ENCODE measurements at places on chromosomes 5 and 9. TPM values are rescaled to one million over a fixed set of nuclear protein-coding genes. Genes with fewer than 3 reads are reported as not detected.

- no peak for DNase-seq
These were observed 8.7 kb downstream of the EBF1 start for GRCh38 chr5:159091065-159091464.

GRCh38 chr5:171676286-171676944 lies 109.2 kb upstream of the SMIM23 start:
- DNase-seq, result peak; percentile 16

DNA sequence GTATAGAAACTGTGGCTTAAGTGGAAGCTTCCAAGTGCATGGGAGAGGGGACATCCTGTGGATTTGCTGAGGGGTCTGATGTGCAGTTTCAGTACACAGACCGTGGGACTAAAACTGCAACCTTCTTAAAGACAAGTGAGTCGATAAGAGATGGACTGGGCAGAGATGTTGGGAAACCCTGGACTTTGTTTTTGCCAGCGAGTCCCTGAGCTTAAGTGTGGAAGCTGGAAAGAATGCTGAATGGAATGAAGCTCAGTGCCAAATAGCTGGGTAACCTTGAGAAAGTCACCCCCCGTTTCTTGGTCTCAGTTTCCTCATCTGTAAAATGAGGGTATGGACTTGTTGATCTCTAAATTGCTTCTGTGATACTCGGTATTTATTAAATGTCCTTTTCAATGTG lies 37.3 kb upstream of the KLF9 start:
- DNase-seq, result no peak

DNA sequence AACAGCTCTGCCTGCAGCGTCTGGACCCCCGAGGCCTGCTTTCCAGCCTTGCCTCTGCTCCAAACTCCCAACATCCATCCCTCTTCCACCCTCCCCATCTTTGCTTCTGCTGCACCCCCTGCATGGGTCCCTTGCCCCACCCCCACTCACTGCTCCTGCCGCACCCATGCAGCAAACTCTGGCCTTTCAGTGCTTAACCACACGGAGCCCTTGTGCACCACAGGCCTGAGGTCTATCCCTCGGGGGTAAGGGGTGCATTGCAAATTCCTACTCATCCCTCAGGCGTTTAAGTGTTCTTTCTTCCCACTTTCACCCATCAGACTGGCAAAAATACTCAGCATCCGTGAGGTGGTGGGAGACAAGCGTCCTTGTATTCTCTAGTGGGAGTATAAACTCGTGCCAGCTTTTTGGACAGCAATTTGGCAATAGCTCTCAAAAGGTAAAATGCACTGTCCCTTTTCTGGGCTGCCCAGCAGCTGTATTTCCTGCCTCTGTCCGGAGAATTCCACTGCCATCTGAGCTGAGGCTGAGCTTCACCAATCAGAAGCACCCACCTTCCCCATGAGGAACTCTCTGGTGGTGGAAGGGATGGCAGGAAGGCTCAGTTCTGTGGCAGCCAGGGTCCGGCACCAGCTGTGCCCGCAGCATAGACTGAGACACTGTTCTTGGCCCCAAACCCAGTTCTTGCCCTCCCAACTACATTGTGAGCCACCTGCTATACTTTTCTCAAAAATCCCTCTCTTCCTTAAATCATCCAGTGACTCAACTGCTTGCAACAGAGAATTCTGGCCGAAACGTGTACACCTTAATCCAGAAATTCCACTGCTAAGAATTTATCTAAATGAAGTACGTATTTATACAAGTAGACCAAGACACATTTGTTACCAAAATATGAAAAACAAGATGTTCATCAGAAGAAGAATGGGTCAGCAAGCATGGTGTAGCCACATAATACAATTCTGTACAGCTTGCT lies 15.0 kb downstream of the PSMB7 start:
- DNase-seq, result no peak

Gene CDH9
- total RNA-seq, result not detected

GRCh38 chr5:79774171-79774854 lies 84.7 kb downstream of the CMYA5 start:
- no peak for DNase-seq

Gene EEIG1
- total RNA-seq, result 50.9 TPM

DNA sequence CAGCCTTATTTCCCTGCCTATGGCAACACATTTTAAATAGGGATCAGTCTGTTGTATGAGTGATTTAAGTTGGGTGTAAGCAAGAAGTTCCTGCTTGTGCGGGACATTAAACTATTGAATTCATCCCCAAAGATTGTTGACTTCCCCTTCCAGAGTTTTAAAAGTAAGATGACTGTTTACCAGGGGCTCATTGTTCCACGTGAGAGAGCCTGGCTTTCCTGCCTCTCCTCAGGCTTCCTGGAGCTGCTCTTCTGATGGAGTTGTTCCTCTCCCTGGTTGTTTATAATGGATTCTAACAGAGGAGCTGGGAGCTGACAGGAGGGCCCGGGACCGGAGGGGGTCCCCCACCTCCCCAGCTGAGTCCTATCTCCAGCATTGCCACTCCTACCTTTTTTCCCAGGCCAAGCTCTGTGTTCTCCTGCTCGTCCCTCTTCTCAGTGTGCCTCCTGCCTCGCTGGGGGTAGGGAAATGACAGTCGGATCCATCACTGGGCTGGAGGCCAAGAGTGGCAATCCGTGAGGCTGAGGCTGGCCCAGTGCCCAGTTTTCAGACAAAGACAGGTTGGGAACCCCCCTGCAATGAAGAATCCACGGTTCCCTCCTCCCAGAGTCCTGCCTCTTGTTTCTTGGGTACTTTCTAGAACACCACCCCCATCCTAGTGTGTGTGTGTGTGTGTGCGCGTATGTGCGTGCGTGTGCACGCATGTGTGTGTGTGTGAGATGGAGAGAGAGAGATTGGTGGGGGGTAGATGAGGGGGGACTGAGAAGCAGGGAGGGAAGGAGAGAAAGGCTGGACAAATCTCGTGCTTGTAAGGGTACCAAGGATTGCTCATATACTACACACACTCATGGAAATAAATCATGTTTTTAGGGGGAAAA lies 123.7 kb upstream of the NFIB start:
- no peak for DNase-seq

Gene NR5A1
- not detected for total RNA-seq

DNA sequence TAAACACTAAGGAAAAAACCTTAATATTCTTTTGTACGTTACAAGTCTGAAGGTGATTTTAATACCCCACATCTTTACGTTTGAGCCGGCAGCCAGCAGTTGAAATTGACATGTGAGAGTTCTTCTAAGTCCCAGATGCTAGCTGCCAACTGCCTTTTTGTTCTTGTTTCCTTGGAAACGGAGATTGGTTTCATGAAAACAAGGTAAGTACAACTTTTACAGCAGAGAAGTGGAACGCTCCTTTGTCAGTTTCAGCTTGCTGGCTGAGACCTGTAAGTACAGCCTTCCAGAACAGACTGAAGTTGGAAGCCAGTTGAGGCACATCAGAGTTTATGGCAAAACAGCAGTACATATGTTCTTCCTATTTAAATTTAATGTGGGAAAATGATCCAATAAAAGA lies 1018.4 kb upstream of the ARRDC3 start:
- DNase-seq, result no peak

- no peak for DNase-seq
These were observed 91.9 kb downstream of the JAKMIP2 start for GRCh38 chr5:147690595-147690994.

Gene GRIN3A
- not detected for total RNA-seq

GRCh38 chr5:39013938-39014337 lies 60.3 kb downstream of the RICTOR start:
- no peak for DNase-seq

Gene DMAC1
- 17.0 TPM for total RNA-seq

DNA sequence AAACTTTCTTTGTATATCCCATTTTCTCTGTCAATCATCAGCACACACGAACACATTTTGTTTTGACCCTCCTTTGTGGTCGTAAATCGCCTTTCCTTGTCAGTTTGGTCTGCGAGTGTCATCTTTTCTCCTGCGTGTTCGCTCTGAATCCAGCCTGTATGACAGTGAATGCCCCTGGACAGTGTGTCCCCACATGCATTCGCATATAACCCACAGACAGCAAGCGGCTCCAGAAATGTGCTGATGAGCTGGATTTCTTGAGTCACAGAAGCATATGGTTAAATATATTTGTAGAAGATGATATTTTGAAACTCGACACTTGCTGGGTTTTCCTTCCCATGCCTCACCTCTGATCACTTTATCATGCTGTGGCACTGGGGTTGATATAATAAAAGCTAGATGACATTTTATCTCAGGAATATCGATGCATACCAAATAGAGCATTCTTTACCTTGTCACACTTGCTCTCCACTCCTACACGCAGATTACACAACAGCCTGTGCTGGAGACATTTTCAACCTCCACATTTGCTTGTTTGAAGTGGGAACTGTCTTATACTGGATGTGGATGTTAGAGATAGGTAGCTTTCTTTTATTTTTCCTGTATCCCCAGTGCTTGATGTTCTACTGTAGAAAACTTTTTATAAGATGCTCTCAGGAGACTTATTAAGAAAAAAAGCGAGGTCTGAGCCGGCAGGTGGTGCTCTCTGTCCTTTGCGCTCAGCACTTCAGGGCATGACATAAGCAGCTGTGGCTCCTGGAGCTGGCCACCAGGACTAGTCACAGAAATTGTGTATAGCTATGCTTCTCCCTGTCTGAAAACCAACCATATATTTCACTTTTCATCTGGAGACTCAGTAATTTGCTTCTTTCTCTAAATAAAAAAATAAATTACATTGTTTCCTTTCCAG lies 215.1 kb downstream of the SH3GL2 start:
- no peak for DNase-seq

DNA sequence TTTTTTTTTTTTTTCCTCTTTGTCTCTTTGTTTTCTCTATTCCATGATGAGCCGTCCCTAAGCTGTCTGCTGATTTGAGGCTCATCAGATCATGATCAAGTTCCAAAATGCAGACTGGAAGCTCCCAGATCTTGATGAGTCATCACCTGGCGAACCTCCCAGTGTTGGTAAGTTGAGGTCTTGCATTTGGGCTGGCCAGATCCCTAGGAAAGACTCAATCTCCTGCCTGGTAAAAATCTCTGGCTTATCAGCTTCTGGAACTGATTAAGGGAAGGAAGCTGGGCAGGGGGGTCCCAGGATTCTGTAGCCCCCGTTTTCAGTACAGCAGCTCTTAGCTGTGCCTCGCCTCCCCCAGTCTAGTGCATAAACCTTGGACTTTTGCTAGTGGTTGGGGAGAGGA lies 69.0 kb downstream of the TSPAN17 start:
- peak; percentile 9 for DNase-seq

- no peak for DNase-seq
These were observed 275.0 kb downstream of the DRD1 start for GRCh38 chr5:175168882-175169507.

GRCh38 chr9:108022246-108022935 lies 532.8 kb upstream of the KLF4 start:
- no peak for DNase-seq

DNA sequence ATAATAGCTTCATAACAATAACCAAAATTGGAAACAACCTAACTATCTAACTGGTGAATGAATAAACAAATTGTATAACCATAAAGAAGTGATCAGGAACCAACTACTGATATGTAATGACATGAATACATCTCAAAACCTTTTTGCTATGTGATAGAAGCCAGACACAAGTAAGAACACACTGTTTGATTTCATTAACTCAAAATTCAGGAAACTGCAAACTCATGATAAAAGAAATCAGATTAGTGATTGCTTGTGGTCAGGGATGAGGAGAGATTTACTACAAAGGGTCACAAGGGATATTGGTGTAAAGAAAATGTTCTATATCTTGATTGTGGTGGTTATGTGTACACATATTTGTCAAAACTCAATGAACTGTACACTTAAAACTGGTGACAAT lies 22.6 kb upstream of the BRINP1 start:
- no peak for DNase-seq

DNA sequence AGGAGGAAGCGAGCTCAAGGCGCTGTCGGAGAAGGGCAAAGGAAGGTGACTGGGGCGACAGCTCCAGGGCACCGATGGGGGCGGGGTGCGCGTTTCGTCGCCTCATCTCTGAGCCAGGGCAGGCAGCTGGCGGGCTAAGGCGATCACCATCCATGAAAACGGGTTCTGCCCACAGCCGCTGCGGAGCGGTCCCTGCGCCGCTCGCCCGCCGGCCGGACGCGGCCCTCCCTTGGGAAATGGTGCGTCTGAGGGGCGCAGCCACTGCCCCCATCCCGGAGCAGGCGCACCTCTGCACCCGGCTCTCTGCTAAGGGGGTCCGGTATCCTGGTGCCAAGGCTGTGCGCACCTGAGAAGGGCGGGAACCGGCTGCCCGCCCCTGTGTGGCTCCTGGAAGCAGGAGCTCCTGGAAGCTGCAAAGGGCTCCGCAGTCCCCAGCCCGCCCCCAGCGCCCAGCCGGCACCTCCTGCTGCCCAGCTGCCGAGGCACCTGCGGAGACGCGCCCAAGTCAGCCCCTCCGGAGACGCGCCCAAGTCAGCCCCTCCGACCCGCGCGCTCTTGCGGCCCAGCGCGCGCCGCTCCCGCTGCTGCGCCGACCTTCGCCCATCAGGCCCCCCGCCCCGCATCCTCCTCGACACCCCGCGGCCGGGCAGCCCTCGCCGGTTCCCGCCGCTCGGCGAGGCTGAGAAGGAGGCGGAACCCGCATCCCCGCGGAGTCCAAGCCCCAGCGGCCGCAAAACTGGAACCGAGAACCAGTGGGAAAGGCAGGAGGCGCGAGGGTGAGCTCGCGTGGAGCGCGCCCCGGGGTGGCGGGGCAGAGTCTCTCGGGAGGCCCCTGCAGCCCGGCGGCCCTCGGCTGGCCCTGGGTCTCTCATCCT lies 757 bp downstream of the ANKRD34B start:
- no peak for DNase-seq

Gene GPR150
- 3.1 TPM for total RNA-seq

- DNase-seq, result no peak
These were observed 631 bp downstream of the CFAP77 start for GRCh38 chr9:132410642-132411041.

DNA sequence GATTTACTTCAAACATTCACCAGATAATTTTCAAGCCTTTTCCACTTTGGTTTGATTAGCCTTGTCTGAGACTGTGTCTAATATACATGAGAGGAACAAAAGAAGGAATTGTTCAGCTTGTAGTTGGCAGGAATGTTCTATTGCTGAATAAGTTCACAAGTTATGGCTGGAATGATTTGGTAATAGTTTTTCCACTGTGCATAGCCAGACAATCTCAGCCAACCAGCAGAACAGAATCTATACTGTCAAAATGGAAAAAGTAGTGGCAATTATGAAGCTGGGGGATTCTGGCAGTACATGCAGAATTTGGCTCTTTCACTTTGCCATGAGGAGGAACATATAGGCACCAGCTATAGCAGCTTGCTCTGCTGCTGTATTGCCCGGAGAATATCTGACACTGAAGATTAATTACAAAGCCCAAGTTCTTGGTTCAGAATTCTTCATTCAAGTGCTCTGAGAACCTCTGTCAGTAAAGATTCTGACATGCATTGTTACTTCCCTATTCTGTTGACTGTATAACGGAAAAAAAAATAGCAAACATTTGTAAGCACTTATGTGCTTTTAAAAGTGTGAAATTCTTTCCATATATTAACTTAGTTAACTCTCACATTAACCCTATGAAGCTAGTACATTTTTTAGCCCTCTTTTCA lies 150.6 kb downstream of the PRR16 start:
- no peak for DNase-seq
